ENCODE measurements at places on chromosomes 5 and 9. TPM values are rescaled to one million over a fixed set of nuclear protein-coding genes. Genes with fewer than 3 reads are reported as not detected.

GRCh38 chr5:161895514-161895913 is 47.6 kb downstream of the GABRA1 start:
- H3K4me1 ChIP-seq: no peaks in the 10 kb centered on the region
- H3K27me3 ChIP-seq: peaks cover 39% of the 10 kb centered on the region
- no peak for DNase-seq
- H3K36me3 ChIP-seq: no peaks in the 10 kb centered on the region

GRCh38 chr9:98573749-98574278 is 134.9 kb downstream of the GABBR2 start:
- DNase-seq: no peak
- H3K4me1 ChIP-seq: peaks cover 18% of the 10 kb centered on the region
- peaks cover 48% of the 10 kb centered on the region for H3K27me3 ChIP-seq
- H3K36me3 ChIP-seq: no peaks in the 10 kb centered on the region

- H3K4me1 ChIP-seq: peaks cover 21% of the 10 kb centered on the region
- H3K4me3 ChIP-seq: no peak overlapping the region
- no peaks in the 10 kb centered on the region for H3K27me3 ChIP-seq
- peaks cover 6% of the 10 kb centered on the region for H3K36me3 ChIP-seq
- DNase-seq: peak; percentile 79
Measured at GRCh38 chr9:84170521-84171141, 169.9 kb downstream of the SLC28A3 start.

DNA sequence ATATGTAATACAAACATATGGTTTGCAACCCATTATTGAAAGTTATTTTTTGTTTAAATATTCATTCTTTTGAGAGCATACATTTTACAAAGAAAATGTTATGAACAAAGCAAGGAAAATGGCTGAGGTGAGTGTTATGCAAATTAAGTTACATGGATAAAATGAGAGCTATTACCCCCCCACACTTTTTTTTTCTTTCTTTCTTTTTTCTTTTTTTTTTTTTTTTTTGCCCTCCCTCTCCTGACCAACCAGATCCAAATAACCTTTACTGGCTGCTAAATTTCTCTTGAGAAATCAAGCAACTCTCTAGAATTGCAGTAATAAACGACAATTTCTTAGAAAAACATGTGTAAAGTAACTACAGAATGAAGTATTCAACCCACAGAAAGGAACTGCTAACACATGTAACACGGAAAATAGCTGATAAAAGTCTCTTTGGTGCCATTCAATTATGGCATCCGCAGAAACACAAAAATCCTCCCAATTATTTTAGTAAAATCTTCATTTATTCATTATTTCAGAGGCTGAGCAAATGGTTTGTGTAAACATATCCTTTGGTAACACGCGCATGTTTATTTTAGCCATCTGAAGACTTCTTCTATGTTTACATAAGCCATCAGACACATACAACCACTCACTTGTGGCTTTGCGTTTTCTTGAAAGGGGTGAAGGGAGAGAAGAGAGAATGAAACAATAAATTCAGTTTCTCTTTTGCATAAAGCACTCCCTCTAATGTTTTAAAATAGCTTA is 216.1 kb downstream of the NFIB start:
- H3K4me3 ChIP-seq: peak overlapping the region; percentile 12
- DNase-seq: peak; percentile 53
- no peaks in the 10 kb centered on the region for H3K27me3 ChIP-seq
- H3K4me1 ChIP-seq: peaks cover 29% of the 10 kb centered on the region
- peak overlapping the region; percentile 80 for H3K27ac ChIP-seq
- peaks cover 57% of the 10 kb centered on the region for H3K36me3 ChIP-seq

DNA sequence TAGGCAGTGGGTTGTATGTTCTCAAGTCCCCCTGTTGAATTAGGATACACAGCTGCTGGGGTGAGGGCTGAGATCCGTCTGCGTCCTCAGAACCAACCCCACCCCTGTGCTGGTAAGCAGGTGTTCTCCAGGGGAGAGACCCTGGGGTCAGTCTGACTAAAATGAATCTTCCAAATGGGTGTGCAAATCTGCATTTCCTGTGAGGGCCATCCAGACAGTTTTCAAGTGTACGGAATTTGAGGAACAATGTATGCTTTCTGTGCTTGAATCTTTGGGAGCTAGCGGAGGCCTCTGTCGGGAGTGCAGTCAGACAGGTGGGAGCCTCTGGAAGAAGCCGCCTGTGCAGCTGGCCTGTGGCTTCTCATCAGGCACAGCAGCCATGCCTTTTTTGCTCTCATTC is 122.9 kb downstream of the MACROH2A1 start:
- H3K4me3 ChIP-seq: no peak overlapping the region
- no peak overlapping the region for H3K27ac ChIP-seq
- H3K36me3 ChIP-seq: no peaks in the 10 kb centered on the region
- DNase-seq: no peak
- no peaks in the 10 kb centered on the region for H3K4me1 ChIP-seq

CCL21 gene
- total RNA-seq: not detected

DNA sequence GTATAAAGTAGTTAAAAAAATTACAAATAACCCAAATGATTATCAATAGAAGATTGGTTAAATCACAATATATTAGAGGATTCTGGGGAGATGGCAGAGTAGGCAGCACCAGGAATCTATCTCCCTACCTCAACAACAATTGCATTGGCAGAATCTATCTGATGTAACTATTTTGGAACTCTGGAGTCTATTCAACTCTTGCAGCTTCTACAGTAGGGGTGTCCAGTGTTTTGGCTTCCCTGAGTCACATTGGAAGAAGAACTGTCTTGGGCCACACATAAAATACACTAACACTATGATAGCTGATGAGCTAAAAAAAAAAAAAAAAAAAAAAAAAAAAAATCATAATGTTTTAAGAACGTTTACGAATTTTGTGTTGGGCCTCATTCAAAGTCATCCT is 29.2 kb upstream of the ECM2 start:
- H3K27ac ChIP-seq: no peak overlapping the region
- H3K4me3 ChIP-seq: no peak overlapping the region
- H3K36me3 ChIP-seq: no peaks in the 10 kb centered on the region

LPAR1 gene
- total RNA-seq: 0.47 TPM

DNA sequence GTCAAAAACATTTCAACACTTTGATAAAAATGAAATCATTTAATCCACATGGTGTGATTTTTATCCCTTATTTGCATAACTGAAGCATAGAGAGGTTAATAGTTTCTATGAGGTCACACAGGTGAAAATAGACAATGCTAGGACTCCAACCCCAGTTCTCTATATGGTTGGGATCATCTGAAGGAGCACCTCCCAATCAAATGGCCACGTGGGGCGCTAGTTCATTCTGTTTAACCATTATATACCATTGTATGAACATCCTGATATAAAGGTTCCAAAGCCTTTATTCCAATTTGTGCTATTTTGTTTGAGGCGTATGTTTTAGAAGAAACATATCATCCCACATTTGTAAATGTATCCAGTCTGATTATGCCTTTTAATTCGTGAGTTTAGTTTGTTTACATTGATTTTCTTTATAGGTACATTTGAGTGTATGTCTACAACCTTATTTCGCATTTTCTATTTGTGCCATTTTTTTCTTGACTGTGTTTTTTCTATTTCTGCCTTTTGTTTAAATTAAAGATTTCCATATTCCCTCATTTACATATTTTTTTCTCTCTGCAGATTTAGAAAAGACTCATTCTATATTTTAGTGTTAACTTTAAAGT is 1092.0 kb downstream of the MAT2B start:
- H3K27ac ChIP-seq: no peak overlapping the region
- H3K27me3 ChIP-seq: no peaks in the 10 kb centered on the region
- peak; percentile 65 for DNase-seq
- no peaks in the 10 kb centered on the region for H3K36me3 ChIP-seq
- H3K4me1 ChIP-seq: peaks cover 9% of the 10 kb centered on the region

- H3K27me3 ChIP-seq: no peaks in the 10 kb centered on the region
- peak; percentile 12 for DNase-seq
Measured at GRCh38 chr9:5025416-5025815, 40.3 kb downstream of the JAK2 start.

DOCK8 gene
- 5.7 TPM for total RNA-seq

Data from MCF 10A (cell line).